Neural crest cell (in vitro differentiated cells): ENCODE measurements at places on chromosomes 5 and 9.

- peak; percentile 70 for DNase-seq
Observed at GRCh38 chr5:170791325-170791954, 7.9 kb downstream of the GABRP start.

GRCh38 chr5:168939887-168940544, 360.8 kb upstream of the PANK3 start:
- DNase-seq, result no peak

DNA sequence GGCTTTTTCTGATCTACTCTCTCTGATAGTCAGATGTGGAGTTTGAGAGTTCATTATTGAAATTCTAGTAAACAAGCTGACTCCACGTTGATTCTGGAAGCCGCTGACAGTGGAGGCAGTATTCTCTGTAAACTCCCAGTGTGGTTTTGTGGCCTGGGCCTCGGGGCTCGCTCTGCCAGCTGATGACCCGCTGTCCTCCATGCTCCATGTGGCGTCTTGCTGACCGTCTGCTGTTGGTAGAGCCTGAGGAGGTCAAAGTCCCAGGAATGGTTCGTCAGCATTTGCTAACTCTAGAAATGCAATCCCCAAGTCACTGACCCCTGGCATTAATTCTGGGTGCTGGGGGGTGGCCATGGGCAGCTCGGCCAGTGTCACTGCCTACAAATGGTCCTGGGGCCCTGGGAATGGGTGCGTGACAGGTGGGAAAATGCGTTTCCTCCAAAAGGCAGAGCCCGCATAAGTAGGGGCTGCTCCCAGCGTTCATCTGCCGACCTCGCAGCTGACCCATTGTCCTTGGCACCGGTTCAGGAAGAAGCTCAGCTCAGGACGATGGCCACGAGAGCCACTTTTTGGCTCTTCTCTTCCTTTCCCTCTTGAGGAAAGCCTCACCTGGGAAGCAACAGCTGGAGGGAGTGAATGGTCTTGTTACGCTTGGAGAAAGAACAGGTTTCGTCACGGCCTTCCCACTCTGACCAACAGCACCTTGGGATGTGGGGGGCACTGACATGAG, 55.1 kb downstream of the MRPL36 start:
- DNase-seq, result no peak

- DNase-seq, result no peak
Observed at GRCh38 chr5:18745042-18745987, 1111.1 kb downstream of the TAF11L14 start.

DNA sequence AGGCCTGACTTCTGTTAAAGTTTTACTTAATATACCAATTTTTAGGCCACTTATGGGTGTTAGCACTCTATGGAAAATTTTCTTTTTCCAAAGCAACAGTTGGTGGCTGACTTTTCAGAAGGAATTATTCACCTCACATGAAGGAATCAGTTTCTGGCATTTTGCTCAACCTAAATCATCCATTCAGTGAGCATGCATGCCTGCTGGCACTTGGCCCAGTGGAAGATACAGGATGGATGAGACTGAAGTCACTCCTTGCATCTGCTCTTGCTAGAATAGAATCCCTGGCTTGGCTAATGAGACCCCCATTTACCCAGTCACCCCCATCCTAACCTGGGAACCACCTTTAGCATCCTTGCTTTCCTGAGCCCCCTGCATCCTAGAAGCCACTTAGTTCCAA, 131.7 kb downstream of the WDR41 start:
- no peak for DNase-seq

- no peak for DNase-seq
Observed at GRCh38 chr5:88875341-88876234, 7.4 kb downstream of the MEF2C start.

- no peak for DNase-seq
Observed at GRCh38 chr9:89524963-89525362, 27.1 kb upstream of the SEMA4D start.

DNA sequence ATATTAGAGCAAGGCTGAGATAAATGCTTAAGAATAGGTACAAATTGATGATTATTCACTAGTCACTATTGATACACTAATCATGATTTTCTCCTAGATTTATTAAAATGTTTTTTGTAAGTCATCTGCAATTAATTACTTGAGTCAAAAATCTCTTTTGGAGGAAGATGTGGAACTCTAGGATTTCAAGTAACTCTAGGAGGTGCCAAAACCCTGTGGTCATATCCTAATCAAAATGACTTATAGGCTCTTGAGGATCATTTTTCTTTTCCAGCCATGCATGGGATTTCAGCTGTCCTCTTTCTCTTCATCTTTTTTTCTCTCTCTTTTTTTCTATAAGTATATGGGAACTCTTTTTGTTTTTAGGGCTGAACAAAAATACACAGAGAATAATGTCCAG, 141.8 kb upstream of the CD180 start:
- no peak for DNase-seq

DNA sequence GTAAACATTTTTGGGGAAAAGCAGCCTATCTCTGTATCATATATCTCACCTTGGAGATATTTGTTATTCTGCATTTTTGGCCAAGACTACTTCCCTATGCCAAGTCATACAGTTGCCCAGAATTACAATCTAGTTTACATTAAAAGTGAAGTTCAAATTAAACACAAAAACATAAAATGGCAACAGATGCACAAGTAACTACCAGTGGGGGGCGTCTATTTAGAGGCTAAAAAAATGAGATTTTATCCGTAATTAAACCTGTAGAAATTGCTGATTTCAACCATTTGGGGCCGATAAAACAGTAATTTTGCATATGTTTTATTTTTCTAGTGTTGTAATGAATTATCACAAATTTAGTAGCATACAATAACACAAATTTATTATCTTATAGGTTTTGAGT, 787.1 kb upstream of the CHD1 start:
- DNase-seq, result no peak
